ENCODE measurements at places on chromosomes 12 and 14. TPM values are rescaled to one million over a fixed set of nuclear protein-coding genes. Genes with fewer than 3 reads are reported as not detected.

- H3K27me3 ChIP-seq = no peaks in the 10 kb centered on the region
- DNase-seq = no peak
- H3K4me3 ChIP-seq = no peak overlapping the region
- H3K4me1 ChIP-seq = peaks cover 6% of the 10 kb centered on the region
These were observed 29.6 kb upstream of the RASSF3 start for GRCh38 chr12:64580681-64581080.

MIP gene
- not detected for total RNA-seq

- no peak overlapping the region for H3K4me3 ChIP-seq
- H3K36me3 ChIP-seq = no peaks in the 10 kb centered on the region
- no peak overlapping the region for H3K27ac ChIP-seq
- H3K27me3 ChIP-seq = no peaks in the 10 kb centered on the region
- peaks cover 13% of the 10 kb centered on the region for H3K4me1 ChIP-seq
These were observed 14.8 kb downstream of the LIMA1 start for GRCh38 chr12:50268482-50268881.

DNA sequence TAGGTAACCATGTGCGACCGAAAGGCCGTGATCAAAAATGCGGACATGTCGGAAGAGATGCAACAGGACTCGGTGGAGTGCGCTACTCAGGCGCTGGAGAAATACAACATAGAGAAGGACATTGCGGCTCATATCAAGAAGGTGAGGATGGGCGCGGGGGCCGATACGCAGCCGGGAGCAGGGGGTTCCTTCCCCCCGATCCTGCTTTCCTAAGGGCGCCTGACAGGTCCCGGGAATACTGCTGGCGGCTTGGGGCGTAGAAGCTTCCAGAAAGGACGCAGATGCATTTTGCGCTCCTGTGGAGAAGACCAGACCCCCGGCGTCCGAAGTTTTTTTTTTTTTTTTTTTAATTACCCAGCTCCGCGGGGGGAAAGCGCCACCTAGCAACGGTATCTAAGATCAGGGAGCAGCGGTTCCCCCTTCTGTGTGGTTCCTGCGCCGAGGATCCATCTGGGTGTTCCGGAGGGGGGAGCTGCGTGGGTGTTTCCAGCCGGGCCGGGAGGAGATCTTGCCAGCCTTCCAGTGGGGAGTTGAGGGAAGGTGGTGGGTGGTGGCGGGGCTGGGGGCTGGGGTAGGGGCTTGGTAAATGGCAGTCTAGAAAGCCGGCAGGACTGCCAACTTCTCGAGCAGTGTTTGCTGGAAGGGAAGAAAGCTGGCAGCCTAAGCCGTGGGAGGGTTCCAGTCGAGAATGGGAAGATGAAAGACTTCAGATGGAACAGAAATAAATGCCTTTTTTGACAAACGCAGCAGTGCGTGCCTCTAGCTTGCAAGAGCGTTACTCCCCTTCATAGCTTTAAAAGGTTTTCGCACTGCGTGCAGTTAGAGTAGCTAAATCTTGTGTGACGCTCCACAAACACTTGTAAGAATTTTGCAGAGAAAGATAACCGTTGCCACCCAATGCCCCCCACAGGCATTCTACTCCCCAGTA lies 764 bp downstream of the DYNLL1 start:
- peak; percentile 70 for DNase-seq
- no peaks in the 10 kb centered on the region for H3K36me3 ChIP-seq
- no peaks in the 10 kb centered on the region for H3K27me3 ChIP-seq
- peak overlapping the region; percentile 92 for H3K27ac ChIP-seq
- peak overlapping the region; percentile 73 for H3K4me3 ChIP-seq
- peaks cover 8% of the 10 kb centered on the region for H3K4me1 ChIP-seq

- no peaks in the 10 kb centered on the region for H3K27me3 ChIP-seq
- H3K27ac ChIP-seq = no peak overlapping the region
- peaks cover 6% of the 10 kb centered on the region for H3K4me1 ChIP-seq
- no peak overlapping the region for H3K4me3 ChIP-seq
These were observed 61.4 kb downstream of the HMGA2 start for GRCh38 chr12:65885716-65886115.

- no peaks in the 10 kb centered on the region for H3K4me1 ChIP-seq
- H3K27me3 ChIP-seq = no peaks in the 10 kb centered on the region
- no peak overlapping the region for H3K4me3 ChIP-seq
- H3K36me3 ChIP-seq = no peaks in the 10 kb centered on the region
- DNase-seq = no peak
These were observed 497.6 kb downstream of the RMST start for GRCh38 chr12:97960225-97960624.

- H3K36me3 ChIP-seq = no peaks in the 10 kb centered on the region
- no peak overlapping the region for H3K27ac ChIP-seq
- H3K4me3 ChIP-seq = no peak overlapping the region
These were observed 35.4 kb upstream of the TMEM179 start for GRCh38 chr14:104639885-104640548.

CDH24 gene
- total RNA-seq = 12.7 TPM

GRCh38 chr14:75299576-75299975 lies 20.9 kb downstream of the FOS start:
- H3K27ac ChIP-seq = peak overlapping the region; percentile 55
- no peak for DNase-seq
- H3K27me3 ChIP-seq = no peaks in the 10 kb centered on the region
- no peak overlapping the region for H3K4me3 ChIP-seq
- H3K4me1 ChIP-seq = no peaks in the 10 kb centered on the region

FOXA1 gene
- total RNA-seq = not detected

DNA sequence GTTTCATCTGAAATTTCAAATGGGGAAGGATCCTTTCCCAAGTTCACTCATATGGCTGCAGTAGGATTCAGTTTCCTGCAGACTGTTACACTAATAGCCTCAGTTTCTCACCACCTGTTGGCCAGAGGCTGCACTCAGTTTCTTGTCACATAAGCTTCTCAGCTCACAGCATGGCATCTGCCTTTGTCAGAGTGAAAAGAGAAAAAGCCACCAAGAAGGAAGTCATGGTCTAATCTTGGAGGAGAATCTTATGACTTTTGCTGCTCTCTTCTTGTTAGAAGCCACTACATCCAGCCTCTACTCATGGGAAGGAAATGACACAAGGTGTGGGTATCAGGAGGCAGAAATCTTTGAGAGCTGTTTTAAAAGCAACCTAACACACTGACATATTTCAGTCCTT lies 39.4 kb upstream of the BTG1 start:
- H3K27me3 ChIP-seq = no peaks in the 10 kb centered on the region
- H3K36me3 ChIP-seq = no peaks in the 10 kb centered on the region
- H3K4me1 ChIP-seq = no peaks in the 10 kb centered on the region
- no peak overlapping the region for H3K27ac ChIP-seq

ITGB7 gene
- 2.0 TPM for total RNA-seq

DNA sequence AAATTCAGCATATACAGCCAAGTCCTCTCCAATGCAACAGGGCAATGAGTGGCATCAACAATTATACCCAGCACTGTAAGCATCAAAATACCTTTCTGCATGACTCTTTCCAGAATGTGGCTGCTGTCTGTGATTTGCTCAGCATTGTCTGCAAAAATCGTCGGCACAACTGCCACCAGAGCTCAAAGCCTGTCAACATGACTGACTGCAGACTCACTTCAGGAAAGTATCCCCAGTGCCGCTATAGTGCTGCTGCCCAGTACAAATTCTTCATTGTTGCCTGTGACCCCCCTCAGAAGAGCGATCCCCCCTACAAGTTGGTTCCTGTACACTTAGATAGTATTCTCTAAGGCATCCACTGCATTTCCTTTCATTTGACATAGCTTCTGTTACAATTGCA lies 735 bp downstream of the RNASE6 start:
- H3K4me1 ChIP-seq = no peaks in the 10 kb centered on the region
- no peak overlapping the region for H3K4me3 ChIP-seq
- DNase-seq = no peak
- H3K36me3 ChIP-seq = no peaks in the 10 kb centered on the region

KLHDC1 gene
- 2.6 TPM for total RNA-seq

DNA sequence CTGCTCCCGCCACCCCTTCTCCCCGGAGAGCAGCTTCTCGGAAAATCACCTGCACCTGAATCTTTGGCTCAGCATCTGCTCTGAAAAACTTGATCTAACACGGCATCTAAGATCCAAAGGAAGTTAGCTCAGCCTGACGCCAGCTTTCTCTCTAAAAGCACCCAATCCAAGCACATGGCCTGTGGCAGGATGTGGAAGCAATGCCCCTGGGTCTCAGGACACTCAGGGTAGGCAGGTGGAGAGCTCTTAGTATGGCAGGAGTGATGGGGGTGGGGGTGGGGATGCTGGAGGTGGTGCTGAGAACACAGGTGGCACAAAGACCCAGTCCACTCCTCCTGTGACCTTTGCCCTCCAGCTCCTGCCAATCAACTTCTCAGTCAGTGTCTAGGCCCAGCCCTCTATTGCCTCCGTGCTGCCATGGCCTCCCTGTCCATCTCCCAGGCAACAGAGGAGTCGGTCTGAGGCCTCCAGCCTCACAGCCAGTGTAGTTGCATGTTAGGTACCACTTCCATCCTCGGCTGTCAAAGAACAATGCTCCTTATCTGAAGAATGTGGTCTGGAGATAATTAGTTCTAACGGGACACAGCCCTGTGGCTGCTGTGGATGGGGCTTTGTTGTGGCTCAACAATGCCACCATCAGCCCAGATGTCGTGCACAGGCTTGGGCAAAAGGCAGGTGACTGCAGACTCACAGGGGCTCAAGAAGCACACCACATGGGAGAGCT lies 180.0 kb upstream of the C14orf180 start:
- H3K4me3 ChIP-seq = no peak overlapping the region
- no peak for DNase-seq
- H3K36me3 ChIP-seq = no peaks in the 10 kb centered on the region
- H3K27ac ChIP-seq = no peak overlapping the region

DNA sequence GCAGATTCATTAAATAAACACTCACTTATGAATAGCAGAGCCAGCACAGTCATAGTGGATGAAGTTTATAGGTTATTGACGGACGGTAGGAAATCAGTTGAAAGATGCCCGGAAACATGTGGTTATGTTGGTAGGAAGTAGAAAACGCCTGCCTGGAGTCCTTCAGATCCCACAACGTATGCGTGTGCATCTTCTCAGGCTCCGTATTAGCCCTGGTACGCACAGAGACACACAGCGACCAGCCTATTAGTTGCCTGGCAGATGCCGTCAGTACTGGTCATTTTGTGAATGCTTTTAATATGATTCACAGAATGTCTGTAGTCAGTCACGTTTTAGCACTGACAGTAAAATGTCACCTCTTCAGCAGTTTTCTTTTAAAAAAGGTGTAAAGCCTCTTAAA lies 196.4 kb downstream of the RGS6 start:
- no peak for DNase-seq
- no peaks in the 10 kb centered on the region for H3K36me3 ChIP-seq
- H3K27me3 ChIP-seq = no peaks in the 10 kb centered on the region

DNA sequence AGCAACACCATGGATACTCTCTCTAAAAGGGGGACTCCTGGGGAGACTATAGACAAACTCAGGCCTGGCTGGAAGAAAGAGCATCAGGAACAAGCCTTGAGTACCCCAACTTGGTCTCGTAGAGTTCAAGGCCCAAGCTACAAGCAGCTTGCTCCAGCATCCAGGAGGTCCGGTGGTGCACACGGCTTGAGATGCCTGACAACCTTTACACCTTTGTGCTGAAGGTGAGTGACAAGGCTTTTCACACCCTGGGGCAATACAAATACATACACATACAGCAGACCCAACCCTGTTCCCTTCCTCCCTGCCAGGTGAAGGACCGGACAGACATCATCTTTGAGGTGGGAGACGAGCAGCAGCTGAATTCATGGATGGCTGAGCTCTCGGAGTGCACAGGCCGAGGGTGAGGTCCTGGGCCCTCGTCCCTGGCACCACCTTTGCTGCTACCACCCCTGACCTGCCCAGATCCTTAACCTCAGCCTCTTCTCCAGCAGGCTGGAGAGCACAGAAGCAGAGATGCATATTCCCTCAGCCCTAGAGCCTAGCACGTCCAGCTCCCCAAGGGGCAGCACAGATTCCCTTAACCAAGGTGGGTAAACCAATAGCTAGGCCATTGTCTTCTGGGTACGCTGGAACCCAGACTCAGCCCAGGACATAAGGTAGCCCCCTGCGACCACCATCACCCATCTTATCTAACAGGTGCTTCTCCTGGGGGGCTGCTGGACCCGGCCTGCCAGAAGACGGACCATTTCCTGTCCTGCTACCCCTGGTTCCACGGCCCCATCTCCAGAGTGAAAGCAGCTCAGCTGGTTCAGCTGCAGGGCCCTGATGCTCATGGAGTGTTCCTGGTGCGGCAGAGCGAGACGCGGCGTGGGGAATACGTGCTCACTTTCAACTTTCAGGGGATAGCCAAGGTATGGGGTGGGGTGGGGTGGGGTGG lies 41.2 kb downstream of the SH2B3 start:
- no peak overlapping the region for H3K4me3 ChIP-seq
- peak overlapping the region; percentile 57 for H3K27ac ChIP-seq
- H3K27me3 ChIP-seq = no peaks in the 10 kb centered on the region
- H3K4me1 ChIP-seq = no peaks in the 10 kb centered on the region

- no peak overlapping the region for H3K27ac ChIP-seq
- no peaks in the 10 kb centered on the region for H3K4me1 ChIP-seq
- no peak for DNase-seq
These were observed 209.0 kb upstream of the PLEKHG7 start for GRCh38 chr12:92493816-92494215.

- no peaks in the 10 kb centered on the region for H3K36me3 ChIP-seq
- peak overlapping the region; percentile 25 for H3K27ac ChIP-seq
- no peak for DNase-seq
These were observed 130.3 kb downstream of the NDUFA12 start for GRCh38 chr12:94872971-94873733.

- no peak overlapping the region for H3K27ac ChIP-seq
- H3K27me3 ChIP-seq = no peaks in the 10 kb centered on the region
- H3K4me1 ChIP-seq = no peaks in the 10 kb centered on the region
- H3K4me3 ChIP-seq = no peak overlapping the region
- H3K36me3 ChIP-seq = no peaks in the 10 kb centered on the region
- no peak for DNase-seq
These were observed 1029.7 kb upstream of the LRFN5 start for GRCh38 chr14:40576880-40577478.

All from uterus (tissue), 4 donors.